ENCODE measurements at places on chromosomes 7 and 10. TPM values are rescaled to one million over a fixed set of nuclear protein-coding genes. Genes with fewer than 3 reads are reported as not detected.

The MYOZ1 gene
- total RNA-seq, result 1.5 TPM

- no peak for DNase-seq
Observed at GRCh38 chr10:70729763-70730357, 55.3 kb downstream of the TBATA start.

DNA sequence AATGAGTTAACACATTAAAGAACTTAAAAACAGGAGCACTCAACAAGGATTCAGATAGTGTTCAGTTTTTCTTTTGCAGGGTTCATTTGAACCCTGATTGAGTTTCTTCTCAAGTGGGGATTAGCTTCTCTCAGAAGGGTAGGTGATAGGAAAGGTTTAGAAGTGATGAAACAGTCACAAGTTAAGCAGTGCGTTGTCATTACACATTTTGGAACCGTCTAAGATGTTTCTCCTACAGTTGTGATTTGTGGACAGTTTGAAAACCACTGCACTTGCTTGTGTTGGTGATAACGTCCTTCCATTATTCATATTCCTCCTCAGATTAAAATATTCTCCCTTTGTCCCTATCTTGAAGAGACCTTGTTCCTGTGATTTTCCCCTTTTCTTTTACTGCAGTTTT, 2.7 kb downstream of the STMP1 start:
- DNase-seq, result no peak

DNA sequence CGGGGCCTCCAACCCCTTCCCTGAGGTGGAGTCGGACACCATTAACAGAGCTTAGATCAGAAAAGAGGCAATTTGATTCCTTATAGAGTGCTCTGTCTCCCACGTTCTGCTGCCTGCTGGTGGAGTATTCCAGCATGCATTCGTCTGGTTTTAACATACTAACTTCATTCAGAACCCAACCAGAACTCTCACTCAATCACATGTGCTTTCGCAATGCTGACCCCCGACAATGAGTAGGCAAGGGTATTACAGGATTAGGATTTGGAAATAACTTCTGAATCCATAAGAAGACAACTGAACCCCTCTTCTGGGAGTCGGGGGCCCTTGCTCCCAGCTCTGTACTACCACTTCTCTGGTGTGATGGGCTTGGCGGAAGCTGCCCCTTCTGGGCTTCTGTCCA, 55.7 kb upstream of the HABP2 start:
- no peak for DNase-seq

- DNase-seq, result no peak
Observed at GRCh38 chr7:24842029-24842428, 84.8 kb upstream of the GSDME start.

DNA sequence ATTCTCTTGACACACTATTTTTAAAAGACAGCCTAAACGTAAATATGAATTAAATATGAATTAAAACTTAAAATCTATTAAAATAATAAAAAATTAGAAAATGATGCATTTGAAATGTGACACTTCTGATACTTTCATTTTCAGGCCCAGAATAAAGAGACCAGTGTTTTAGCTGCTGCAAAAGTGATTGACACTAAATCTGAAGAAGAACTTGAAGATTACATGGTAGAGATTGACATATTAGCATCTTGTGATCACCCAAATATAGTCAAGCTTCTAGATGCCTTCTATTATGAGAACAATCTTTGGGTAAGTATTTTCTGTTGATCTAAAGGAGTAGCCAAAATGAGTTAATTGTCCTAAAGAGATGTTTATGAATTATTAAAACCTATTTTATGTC, 23.6 kb downstream of the SLK start:
- no peak for DNase-seq

- DNase-seq, result no peak
Observed at GRCh38 chr7:17502213-17503060, 204.0 kb downstream of the AHR start.

DNA sequence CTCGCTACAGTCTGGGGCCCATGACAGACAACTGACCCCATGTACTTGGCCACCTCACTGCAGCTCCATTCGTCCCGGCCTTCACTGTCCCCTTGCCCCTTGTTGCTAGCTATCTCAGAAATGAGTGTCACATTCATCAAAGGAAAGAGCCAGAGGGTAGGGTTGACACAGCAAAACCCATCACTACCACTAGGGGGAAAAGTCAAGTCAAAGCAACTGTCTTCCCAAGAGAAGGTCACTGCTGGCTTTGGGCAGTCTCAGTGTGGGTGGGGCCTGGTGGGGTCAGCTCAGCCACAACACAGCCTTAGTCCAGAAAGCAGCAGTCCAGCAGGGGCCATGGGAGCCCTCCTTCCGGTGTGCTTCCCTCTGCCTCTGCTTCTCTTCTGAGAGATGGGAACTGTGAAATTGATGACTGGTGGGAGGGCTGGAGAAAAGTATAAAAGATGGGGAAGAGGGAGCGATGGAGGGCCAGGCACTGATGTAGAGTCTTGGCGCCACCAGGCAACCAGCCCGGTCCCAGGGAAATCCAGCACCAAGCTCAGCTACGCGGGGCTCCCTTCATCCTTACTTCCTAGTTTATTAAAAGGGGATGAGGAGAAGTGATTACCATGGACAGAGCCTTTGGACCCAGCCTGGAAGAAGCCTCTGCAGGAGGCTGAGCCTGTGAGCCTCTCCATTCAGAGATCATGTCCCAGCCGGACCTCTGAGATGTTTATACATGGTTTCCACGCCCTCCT, 58.0 kb downstream of the PLXNA4 start:
- DNase-seq, result peak; percentile 72

The FAM13C gene
- total RNA-seq, result 0.39 TPM

DNA sequence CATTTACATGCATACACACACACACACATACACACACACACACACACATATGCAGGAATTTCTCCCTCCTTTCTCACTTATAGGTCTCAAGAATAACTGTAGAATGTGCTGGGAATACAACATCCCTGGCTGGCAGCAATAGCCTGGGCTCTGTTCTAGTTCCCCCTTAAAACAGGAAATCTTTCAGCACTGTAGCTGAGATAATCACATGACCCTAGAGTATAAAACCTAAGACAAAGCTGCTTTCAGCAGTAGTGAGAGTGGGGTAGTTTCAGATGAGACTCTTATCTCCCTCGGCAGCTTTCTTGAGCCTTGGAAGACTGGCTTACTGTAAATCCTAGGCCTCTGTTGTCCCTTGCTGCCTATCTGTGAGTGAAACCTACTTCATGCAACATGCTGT, 137.4 kb upstream of the AKR1E2 start:
- no peak for DNase-seq

- DNase-seq, result no peak
Observed at GRCh38 chr10:6221971-6222751, 19.4 kb downstream of the PFKFB3 start.

GRCh38 chr10:119480667-119481066, 61.9 kb downstream of the RGS10 start:
- no peak for DNase-seq

DNA sequence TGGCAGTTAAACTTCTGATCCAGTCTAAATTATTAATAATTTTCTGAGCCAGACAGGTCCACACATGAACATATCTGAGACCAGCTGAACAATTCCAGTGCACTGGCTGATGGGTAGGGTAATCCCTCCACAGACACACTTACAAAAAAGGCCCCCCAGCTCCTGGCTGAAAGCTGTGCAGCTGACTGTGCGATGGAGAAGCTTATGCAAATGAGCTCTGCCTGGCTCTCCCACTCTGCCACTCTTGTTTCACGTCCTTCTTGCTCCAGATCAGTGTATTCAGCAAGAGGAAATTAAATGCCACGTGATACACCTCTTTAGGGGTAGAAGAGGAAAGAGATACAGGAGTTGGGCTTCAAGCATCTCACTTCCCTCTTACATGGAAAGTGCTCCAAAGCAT, 76.4 kb upstream of the FEZF1 start:
- no peak for DNase-seq

GRCh38 chr7:101869026-101869900, 51.8 kb downstream of the CUX1 start:
- peak; percentile 85 for DNase-seq

The GPR22 gene
- total RNA-seq, result not detected

The HOXA2 gene
- not detected for total RNA-seq

DNA sequence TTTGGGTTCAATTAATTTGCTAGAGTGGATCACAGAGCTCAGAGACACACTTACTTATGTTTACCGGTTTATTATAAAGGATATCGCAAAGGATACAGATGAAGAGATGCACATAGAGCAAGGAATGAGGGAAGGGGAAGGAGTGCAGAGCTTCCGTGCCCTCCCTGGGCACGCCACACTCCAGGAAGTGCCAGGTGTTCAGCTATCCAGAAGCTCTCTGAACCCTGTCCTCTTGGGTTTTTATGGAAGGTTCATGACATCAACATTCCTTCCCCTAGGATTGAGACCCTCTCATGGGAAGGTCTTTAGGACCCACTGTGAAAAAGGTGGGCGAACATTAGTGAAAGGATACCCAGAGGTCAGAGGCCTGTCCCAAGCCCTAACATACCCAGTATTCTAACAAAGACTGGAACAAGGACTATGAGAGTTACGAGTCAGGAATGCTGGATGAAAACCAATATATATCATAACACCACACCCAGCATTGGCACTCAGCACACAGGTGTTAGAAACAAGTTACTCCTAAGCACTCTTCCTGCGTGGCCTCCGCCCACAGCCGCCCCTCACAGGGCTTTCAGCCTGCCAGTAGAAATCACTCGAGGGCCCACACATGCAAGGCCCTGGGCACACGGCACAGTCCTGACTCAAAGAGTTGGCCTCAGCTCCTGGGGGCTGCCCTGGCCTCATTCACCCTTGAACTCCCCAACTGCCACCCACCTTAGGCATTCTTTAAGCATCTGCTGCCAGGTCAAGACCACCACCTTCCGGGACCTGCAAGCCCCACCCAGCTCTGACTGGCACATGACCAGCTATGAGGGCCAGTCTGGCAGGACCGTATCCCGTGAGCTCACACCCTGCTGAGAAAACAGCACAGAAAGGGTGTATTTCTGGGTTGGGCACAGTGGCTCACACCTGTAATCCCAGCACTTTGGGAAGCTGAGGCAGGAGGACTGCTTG, 5.6 kb upstream of the AIFM2 start:
- DNase-seq, result no peak
